ENCODE measurements at places on chromosomes 11 and 22.

- peak; percentile 18 for DNase-seq
Observed at GRCh38 chr11:80638296-80638695, 1197.5 kb upstream of the TENM4 start.

GRCh38 chr22:25903294-25903693 is 161.3 kb downstream of the MYO18B start:
- no peak for DNase-seq

GRCh38 chr22:24542641-24543040 is 12.3 kb downstream of the GUCD1 start:
- no peak for DNase-seq

GRCh38 chr11:10350334-10350733 is 45.5 kb downstream of the ADM start:
- peak; percentile 53 for DNase-seq

DNA sequence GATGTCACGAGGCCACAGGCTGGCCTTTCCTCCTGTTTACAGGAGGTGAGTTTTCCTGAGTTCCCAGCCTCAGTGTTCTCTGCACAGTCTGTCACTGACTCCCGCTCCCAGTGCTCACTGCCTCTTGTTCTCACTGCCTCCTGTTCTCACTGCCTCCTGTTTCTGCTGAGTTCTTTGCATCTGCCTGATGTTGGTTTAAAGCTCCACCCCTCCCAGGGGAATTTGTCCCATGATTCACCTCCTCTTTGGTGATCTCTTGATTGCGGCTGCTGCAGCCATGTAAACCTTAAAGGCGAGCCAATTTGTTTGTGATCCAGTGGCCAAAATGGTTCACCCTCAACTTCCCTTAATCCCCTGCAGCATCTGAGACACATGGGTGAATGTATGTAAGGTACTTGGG is 6.0 kb upstream of the TUBA8 start:
- no peak for DNase-seq

DNA sequence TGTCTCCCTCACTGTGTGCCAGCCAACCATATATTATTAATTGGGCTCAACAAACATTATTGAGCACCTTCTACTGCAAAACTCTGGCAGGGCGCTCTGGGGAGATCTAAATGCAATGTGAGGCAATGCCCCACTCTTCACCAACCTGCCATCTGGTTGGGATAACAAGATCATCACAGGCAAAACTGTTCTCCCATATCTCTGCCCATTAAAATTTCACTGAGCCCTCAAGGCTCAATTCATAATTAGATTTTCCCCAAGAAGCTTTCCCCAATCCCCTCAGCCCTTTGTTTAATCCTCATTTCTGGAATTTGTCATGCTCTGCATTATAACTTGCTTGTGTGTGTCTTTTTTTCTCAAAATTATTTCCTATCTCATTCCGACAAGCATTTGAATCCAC is 106.6 kb downstream of the ARL14EP start:
- DNase-seq = no peak

DNA sequence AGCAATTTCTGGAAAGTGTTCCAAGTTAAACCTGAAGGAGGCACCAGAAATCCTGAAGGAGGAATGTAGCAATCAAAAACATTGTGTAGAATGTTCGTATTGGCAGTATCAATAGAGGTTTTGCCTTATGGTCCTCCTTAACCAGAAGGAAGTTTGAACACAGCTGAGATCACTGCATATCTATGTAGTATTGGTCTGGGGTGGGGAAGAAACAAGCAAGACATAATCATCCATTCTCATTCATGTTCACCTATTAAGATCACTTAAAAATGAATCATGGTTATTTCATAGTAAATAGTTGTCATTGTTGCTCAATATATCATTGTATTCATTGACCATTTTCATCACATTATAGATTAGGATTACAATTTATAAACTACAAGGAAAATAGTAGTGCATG is 160.5 kb downstream of the DDX10 start:
- no peak for DNase-seq

DNA sequence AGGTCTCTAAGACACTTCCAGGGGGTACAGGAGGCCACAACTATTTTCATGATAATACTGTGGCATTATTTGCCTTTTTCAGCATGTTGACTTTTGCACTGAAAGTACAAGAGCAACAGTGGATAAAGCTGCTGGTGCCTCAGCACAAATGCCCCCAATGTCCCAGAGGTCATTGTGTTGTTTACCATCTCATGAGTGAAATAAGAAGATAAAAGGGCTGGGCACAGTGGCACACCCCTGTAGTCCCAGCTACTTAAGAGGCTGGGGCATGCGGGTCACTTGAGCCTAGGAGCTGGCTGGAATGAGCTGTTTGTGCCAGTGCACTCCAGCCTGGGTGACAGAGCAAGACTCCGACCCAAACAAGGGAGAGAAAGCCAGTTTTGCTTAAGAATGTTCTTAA is 72.6 kb upstream of the RAB1B start:
- no peak for DNase-seq

DNA sequence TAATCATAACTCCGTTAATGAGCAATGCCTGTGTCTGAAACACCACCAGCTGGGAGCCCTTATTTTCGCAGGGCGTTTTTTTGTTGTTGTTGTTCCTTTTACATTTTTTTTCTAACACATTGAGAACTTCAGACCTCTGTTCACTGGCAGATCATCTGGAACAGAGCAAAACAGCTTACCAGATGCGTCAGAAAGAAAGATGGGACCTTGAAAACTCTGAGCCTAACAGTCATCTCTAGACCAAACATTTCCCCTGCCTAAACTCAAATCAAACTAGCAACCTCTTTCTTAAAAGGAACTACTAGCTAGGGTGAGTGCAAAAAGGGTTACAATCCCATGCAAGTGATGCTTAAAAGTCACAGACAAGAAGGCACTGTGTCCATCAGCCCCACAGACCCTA is 93.2 kb downstream of the PLEKHA7 start:
- no peak for DNase-seq

DNA sequence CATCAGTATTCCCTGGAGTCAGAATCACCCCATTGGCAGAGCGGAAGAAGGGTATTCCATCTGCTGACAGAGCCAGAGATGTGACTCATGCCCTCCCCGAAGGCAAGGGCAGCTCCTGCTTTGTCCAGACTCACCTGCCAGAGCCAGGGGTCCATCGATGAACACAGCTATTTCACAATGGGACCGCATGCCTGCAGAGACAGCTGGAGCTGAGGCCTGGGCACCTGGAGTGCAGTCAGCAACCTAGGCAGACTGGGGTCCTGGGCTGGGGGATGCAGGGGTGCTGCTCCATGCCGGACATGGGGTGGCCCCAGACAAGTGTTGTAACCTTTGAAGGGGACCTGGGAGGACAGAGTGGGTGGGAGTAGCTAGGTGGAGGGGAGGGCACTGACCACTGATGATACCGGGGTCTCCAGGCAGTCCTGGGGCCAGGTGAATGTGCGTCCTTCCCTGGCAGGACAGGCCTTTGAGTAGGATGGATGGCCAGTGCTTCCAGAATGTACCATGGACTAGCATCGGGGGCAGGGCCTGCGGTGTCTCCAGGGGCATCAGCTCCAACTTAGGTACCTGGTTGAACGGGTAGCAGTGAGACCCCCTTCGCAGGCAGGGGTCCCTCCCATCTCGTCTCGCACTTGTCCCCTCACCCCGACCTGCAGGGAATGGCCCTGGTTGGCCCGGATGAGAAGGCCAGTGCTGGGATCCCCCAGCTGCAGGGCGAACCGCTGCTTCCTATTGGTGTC is 1.7 kb downstream of the TRPT1 start:
- DNase-seq = no peak

GRCh38 chr11:124113890-124114289 is 1.4 kb upstream of the VWA5A start:
- DNase-seq = no peak

DNA sequence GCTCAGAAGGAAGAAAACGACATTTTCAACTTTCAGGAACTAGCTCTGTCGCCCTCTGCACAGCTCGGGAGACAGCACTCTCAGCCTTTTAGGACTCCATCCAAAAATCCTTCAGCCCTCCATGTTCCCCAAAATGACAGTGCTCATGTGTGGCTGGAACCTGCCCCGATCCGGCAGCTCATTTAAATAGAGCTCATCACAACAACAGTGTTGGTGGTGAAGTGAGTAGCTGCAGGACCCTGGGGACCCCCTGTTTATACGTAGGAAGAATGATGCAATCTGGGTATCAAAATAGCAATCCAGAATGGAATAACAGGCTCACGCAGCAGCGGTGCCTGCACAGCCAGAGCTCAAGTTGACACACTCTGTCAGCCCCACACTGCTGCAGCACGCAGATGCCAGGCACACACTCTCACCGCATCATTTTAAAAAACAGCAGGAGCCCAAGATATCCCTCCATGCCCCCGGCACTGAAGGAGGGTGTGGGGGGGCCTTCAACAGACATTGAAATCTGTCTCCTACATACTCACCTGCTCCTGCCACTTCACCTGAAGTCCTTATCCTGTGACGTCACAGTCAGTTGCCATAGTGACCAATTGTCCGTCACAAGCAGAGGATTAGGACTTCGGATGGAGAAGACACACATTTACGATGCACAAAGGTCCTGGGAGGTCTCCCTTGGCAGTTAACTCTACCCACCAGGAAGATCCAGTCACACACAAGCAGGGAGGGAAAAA is 24.0 kb downstream of the TRIM66 start:
- DNase-seq = peak; percentile 81

- no peak for DNase-seq
Observed at GRCh38 chr11:79447038-79447786, 6.4 kb upstream of the TENM4 start.

DNA sequence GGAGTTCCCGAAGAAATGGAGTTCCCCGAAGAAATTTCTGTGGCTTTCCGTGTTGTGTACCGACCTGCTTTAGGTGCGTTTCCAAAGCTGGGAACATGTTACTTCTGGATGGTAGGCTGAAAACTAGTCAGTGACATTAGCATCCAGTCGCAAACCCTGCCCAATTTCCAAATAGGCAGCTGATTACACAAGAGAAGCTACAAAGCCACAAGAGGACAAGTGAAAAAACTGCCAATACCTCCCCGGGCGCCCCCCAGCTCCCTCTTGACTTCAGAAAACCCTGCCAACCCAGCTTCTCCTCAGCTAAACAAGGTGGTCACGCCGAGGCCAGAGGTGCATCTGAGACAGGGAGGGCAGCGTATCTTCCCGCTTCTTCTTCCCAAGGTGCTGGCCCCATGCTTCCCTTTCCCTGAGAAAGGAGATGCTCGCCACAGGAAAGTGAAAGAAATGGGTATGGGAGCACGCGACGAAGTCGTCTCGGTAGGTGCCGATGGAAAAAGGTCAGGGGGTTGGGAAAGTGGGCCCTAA is 551 bp downstream of the AGBL2 start:
- DNase-seq = peak; percentile 53

GRCh38 chr11:35087648-35088047 is 51.3 kb upstream of the CD44 start:
- DNase-seq = peak; percentile 14

DNA sequence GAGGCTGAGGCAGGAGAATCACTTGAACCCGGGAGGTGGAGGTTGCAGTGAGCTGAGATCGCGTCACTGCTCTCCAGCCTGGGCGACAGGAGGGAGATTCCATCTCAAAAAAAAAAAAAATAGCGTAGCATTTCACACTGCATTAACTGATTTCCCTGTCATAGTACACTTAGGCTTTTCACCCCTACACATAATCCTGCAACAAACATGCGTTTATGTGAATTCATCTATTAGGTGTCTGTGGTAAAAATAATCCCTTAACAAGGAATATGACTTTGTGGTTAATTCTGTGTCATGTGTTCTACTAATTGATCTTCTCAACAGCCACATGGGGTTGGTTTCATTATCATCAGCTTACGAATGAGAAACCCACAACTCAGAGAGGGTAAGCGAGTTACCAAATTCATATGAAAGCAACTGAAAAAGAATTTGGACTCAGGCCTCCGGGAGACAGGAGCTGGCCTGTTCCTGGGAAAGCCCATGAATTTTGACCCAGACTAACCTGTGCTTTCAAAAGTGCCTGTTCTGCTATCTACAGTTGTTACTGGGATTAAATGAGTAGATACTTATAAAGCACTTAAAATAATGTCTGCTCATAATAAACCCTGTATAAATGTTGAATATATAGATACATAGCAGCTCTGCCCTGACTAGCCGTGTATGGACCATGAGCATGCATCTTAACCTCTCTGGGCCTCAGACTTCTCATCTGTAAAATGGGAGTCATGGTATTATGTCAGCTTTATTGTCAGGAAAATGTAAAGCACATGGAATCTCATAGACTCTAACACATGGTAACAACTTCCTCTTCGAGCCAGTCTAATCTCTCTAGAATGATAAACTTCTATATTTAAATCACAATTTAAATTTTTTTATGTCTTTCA is 36.6 kb downstream of the KCNJ1 start:
- DNase-seq = no peak

- no peak for DNase-seq
Observed at GRCh38 chr11:62152245-62153086, 28.7 kb downstream of the INCENP start.

DNA sequence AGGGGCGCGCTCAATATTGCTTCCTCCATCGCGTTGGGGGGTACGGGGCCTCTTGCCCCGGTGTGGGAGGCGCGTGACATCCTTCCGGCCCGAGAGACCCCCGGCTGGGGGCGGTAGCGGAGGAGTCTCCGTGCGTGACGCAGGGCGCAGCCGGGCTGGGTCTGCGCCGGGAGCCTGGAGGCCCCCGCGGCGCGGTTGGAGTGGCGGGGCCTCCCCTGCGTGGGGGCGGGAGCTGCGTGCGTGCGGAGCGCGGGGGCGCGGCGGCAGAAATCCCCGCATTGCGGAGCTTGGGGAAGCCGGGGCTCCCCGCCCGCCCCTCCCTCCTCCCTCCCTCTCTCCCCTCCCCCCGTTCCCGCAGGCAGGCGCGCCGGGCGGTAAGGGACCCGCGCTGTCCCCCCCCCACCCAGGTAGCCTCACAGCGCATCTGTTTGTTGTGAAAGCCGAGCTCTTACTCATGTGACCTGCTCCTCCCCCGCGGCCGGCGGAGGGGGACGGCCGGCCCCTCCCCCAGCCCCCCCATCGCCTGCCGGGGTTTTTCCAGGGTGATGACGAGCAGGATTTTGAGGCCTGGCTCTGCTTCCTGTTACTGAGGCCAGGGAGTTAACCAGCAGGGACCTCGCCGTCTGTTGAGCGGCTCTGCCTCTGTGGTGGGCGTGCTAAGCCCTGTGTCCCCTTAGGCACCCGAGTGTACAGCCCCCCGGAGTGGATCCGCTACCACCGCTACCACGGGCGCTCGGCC is 1.6 kb downstream of the PIM3 start:
- DNase-seq = peak; percentile 95

DNA sequence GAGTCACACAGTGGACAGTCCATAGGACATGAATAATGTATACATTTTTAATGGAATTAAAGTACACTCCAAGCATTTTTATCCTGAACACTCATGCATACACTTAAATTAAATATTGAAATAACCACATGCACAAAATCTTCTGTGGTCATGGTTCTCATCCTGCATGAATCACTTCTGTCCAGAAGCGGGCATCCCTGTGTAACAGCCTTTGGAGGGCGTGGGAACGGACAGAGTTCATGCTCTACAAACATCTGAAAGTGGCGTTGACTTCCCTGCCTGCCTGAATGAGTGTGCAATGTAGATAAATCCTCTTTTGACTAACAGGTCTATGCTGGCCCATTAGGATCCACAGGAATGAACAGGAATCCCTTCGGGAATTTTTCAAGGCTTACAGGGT is 780.2 kb downstream of the BRD1 start:
- no peak for DNase-seq

GRCh38 chr11:112966561-112966960 is 5.3 kb downstream of the NCAM1 start:
- no peak for DNase-seq

Measured in DMS53 (cell line).